ENCODE measurements at places on chromosomes 3 and 15.

DNA sequence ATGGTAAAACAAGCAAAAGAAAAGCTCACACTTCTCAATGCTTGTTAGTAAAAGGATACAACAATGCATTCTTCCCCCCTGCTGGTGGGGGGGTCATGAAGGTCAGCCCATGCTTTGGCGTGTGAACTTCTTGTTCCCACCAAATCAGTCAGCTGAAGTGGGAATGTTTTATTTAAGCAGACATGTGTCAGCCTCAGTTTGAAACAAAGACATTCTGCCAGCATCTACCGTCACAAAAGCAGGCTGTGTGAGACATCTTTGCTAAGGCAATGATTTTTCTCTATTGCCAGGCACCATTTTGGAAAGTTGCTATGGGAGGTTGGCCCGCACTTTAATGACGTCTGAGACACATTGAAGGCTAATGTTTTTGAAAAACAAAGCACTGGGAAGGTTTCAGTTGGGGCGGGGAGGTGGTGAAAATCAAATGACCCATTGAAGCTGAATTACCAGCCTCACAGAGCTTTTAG is 206.6 kb downstream of the TLE3 start:
- DNase-seq = no peak

GRCh38 chr3:45704301-45704943 is 15.2 kb downstream of the SACM1L start:
- no peak for DNase-seq

DNA sequence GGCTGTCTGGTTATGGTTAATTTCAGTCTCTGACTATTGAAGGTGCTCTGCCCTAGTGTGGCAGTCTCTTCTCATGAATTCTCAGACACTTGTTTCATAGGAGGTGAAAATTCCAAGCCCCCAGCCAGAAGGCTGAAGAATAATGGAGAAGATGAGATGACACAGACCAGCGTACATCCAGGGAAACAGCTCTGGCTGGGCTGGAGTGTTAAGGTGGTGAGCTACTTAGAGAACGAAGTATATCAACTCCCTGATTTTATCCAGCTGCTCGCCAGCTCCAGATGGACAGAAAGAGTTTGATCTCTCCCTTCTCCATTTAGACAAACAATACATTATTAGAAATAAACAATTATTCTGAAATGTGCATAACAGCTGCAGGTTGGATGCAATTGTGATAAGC is 494.5 kb upstream of the RGMA start:
- no peak for DNase-seq

DNA sequence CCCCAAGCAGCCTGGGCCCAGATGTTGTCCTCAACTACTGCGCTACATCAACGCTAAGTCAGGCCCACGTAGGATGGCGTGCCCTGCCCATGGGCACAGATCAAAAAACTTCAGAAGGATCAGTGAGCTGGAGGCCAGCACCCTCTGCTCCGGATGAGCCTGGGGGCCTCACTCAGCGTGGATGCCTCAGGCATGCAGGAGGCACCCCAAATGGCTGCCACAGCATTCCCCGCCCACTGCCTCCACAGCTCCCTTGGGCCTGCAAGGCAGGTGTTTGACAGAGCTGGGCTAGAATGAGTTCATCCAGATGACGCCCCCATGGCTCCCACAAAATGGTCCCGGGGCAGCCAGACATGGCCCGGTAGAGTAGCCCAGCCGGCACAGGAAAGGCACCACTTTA is 7.1 kb downstream of the ATP2B2 start:
- DNase-seq = no peak

DNA sequence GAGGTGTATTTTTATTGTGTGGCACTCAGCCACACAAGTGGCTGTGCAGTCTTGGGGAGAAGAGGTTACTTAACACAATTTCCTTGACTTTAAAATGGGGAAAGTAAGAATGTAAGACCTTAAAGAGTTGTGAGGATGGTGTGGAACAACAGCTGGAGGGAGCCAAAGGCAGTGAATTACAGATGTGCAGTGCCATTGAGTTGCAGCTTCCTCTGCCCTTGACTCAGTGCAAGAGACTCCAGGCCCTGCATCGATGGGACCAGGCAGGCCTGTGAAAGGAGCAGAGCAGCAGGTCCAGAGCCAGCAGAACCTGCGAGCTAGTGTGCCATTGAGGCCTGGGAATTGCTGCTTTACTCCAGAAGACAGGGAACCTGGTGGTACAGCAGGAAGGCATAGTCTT is 27.2 kb downstream of the EEFSEC start:
- no peak for DNase-seq

- no peak for DNase-seq
Measured at GRCh38 chr3:120420360-120420759, 30.4 kb downstream of the FSTL1 start.

All from glomerular endothelial cell (primary cell).